ENCODE measurements at places on chromosomes 16 and 17. TPM values are rescaled to one million over a fixed set of nuclear protein-coding genes. Genes with fewer than 3 reads are reported as not detected.
A peak's percentile ranks its signal among the peaks of the same experiment; 100 is the strongest.

The SLC16A5 gene
- 7.1 TPM for total RNA-seq

The ADAD2 gene
- total RNA-seq, result not detected

The ZNF830 gene
- 9.8 TPM for total RNA-seq

The WDR45B gene
- total RNA-seq, result 38.0 TPM

The KCNG4 gene
- total RNA-seq, result not detected

The TRPV3 gene
- total RNA-seq, result 0.84 TPM

The NTN1 gene
- 24.5 TPM for total RNA-seq

The ZC3H7A gene
- total RNA-seq, result 22.6 TPM

The MYH2 gene
- not detected for total RNA-seq

The PIMREG gene
- 0.60 TPM for total RNA-seq

The C17orf100 gene
- 0.92 TPM for total RNA-seq

GRCh38 chr17:29760279-29761039 lies 137.7 kb upstream of the CORO6 start:
- no peak for DNase-seq

DNA sequence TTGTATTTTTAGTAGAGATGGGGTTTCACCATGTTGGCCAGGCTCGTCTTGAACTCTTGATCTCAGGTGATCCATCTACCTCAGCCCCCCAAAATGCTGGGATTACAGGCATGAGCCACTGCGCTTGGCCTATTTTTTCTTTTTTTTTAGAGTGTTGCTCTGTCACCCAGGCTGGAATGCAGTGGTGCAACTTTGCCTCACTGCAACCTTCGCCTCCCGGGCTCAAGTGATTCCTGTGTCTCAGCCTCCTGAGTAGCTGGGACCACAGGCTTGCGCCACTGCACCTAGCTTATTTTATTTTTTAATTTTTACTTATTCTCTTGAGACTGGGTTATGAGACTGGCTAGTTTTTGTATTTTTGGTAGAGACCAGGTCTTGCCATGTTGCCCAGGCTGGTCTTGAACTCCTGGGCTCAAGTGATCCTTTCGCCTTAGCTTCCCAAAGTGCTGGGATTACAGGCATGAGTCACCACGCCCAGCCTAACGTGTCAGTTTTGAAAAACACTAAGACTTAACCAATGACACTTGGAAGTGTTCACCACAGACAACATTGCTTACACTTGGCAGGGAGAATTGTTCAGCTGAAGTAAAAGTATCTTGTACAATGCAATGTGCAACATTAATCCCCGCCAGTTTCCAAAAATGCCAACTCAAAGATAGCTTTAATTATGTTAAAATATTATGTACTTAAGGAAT lies 26.9 kb downstream of the ATAD5 start:
- no peak for DNase-seq

DNA sequence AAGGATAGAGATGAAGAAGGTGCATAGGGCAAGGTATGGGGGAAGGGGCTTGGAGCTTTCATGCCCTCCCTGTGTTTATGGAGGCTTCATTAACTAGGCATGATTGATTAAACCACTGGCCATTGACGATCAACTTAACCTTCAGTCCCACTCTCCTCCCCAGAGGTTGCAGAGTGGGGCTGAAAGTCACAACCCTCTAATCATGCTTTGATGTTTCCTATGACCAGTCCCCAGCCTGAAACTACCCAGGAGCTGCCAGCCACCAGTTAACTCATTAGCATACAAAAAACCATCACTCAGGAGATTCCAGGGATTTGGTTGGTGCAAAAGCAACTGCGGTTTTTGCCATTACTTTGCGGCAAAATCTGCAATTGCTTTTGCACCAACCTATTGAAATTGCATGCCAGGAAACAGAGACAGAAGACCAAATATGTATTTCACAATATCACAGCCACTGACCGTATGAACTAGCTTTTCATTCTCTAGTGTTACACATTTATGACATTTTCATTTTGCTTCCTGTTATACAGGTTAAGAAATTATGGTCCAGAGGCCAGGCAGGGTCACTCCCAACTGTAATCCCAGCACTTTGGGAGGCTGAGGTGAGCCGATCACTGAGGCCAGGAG lies 5.4 kb downstream of the GFOD2 start:
- no peak for DNase-seq

DNA sequence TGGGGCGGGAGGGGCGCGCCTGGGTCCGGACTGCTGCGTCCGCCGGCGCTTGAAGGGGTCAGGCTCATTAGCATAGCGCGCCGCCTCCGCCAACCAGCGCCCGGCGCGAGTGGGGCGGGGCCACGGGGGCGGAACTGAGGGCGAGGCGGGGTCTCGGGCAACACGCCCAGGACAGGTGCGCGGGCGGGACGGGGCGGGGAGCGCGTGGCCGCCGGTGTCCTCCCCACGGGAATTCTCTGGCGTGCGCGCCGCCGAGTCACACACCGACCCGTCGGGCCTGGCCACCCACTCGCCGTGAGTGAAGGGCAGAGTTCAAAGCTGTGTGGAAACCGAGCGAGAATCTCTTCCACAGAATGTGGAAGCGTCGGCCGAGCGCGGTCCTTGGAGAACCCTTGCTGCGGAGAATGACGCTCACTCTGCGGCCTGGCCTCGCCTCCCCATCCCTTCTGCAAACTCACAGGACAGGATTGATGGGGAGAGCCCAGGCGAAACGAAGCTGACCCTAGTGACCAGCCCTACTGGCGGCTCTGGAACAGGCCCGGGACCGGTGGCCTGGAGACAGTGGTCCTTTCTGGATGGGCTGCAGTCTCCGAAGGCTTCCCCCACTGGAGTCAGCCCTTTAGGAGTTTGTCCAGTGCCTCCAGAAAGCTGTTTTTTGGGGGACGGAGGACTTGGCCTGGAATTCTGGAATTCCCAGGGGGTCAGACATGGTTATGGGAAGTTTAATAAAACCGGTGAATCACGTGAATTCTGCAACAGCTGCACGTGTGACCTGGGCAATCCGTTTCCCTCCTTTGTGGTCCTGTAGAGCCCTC lies at the start of gene SNAI3:
SNAI3 (minus strand) TSS at position 69 of the 815 bp plus-strand sequence. CDS start 101 bp downstream, outside the sequence.
- peak; percentile 94 for DNase-seq

DNA sequence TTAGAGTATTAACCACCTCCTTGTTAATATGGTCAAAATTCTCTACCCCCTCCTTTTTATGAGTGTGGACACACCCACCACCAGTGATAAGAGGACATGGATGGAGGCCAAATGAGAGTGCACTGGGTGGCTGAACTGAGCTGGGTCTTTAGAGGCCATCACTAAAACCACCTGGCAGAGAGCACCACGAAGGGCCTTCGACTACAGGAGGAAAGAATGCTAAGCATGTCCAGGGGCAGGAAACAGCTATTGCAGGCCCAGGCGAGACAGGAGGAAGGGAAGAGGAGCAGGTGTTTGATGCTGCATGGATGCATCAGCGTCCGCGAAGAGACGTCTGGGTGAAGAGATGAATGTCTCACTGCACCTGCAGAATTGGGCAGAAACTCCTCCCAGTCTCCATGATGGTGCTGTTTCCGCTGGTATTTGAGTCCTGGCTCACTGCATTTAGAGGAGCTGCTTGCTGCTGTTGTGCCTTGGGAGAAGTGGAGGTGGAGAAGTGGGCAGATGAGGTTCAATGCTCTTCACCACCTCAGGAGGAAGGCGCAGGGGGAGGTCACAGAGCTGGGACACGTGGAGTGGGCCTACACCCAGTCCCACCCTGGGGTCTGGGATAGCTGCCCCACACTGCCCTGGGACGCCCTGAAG lies 33.2 kb downstream of the SPHK1 start:
- no peak for DNase-seq

- DNase-seq, result no peak
Observed at GRCh38 chr16:19382887-19383816, 34.5 kb upstream of the TMC5 start.

DNA sequence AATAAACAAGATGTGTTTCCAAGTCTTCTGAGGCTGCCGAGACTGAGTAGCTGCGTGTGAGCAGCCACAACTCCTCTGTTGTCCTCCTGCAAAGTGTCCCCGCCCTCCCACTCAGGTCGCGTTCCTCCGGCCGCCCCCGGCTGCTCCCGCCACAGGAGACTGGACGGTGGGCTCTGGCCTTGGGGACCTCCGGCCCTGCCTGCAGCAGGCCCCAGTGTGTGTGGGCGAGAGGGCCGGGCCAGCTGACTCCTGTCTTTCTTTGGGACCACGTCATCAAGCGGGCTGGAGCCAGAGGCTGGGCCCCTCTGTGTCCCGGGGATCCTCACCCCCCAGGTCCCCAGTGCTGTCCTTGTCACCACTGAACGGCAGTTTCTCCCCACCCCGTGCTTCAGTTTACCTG lies 175.3 kb downstream of the NPIPB11 start:
- no peak for DNase-seq

GRCh38 chr16:79390481-79391051 lies 210.0 kb downstream of the MAF start:
- DNase-seq, result no peak

DNA sequence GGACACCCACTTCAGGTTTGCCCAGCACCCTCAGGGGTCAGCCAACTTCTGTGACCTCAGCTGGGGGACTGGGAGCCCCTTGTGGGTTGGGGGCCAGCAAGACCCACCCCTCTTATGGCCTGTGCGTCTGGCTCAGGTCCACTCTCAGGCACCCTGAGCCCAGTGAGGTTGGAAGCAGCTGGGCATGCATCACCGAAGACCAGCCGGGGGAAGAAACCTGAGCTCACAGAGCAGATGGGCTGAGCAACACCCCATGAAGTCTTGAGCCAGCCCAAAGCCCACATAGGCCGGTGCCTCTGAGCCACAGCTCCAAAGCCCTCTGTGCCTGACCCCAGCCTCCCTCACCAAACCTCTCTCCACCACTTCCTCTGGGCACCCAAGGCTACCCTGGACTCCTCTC lies 166.7 kb downstream of the RBFOX3 start:
- DNase-seq, result peak; percentile 6

GRCh38 chr16:82379551-82379950 lies 209.5 kb upstream of the MPHOSPH6 start:
- DNase-seq, result no peak

- no peak for DNase-seq
Observed at GRCh38 chr16:16067127-16067526, 117.7 kb downstream of the ABCC1 start.

- no peak for DNase-seq
Observed at GRCh38 chr17:40369923-40370322, 5.4 kb upstream of the GJD3 start.

DNA sequence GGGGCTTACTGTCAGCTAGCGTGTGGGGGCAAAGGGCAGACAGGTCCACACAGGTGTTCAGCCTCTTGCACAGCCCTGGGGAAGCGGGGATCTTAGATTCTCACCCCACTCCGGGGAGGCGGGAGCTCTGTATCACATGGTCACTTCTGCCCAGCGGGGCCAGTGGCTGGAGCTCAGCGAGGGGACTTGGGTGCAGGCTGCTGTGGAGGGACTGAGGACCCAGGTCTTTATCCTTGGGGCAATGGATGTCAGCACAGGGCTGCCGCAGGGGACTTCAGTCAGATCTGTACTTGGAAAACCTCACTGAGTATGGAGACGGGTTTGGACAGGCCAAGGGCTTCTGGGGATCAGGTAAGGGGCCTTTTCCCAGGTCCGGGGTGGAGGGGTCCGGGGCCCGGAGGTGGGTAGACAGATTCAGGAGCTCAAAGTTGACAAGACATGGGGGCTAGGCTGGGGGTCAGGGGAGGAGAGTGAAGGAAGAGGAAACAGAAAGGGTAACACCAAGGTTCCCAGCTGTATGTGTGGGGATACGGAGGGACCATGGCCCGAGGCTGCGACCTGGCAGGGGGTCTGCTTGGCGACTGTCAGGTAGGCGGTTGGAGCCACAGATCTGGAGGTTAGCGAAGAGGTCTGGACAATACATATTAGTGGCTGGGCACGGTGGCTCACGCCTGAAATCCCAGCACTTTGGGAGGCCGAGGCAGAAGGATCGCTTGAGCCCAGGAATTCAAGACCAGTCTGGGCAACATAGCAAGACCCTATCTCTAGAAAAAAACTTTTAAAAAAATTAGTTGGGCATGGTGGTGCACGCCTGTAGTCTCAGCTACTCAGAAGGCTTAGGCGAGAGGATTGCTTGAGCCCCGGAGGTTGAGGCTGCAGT lies 15.1 kb upstream of the BAIAP2 start:
- no peak for DNase-seq

DNA sequence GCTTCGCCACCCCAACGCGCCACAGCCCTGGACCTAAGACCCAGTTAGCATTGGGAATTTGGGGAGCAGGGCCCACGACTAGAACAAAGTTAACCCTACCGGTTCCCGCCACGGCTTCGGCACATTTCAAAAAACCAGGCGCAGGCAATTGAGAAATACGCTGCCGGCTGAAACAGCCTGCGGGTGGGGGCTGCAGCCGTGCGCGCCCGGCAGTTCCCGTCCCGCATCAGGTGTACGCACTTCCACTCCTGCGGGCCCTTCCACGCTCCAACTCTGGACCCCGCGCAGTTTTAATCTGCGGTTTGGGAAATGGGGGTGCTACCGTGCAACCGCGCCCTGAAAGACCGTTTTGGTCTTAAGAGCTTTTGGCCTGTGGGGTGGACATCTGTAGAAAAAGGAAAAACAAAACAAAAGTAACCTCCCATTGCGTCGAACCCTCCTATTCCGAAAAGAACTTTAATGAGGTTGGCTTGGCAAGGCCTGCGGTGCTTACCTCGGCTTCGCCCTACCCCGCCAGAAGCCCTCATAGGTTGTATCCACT lies 7.1 kb downstream of the IRX5 start:
- DNase-seq, result no peak

- DNase-seq, result no peak
Observed at GRCh38 chr17:39946551-39947330, 16.1 kb upstream of the GSDMA start.

DNA sequence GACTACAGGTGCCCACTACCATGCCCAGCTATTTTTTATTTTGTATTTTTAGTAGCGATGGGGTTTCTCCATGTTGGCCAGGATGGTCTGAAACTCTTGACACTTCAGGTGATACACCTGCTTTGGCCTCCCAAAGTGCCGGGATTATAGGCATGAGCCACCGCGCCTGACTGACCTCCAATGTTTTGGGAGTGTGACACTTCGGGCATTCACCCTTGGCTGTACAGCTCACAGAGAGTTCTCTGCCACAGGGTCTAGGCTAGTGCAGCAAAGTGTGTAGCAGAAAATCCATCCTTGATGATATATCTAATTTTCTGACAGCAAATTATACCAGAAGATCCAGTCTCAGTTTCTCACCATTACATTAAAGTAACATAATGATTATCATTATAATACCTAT lies 14.1 kb downstream of the FAM20A start:
- no peak for DNase-seq

- no peak for DNase-seq
Observed at GRCh38 chr17:9519583-9520272, 55.9 kb downstream of the STX8 start.

DNA sequence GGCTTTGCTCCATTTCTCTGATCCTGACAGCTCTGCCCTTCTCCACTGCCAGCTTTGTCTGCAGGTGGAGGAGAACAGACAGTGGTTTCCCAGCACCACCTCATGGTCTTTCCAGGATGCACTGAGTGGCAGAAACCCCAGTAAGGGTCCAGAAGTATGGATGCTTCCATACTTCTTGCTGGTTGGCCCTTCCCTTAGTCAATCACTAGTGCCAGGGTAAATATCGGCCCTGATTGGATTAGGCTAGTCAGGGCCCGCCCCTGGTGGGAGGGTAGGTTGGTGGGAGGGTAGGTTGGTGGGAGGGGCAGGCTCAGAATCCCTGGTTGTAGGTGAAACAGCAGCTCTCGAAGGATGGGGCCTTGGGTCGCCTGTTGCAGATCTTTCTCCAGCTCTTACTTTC lies 10.2 kb downstream of the RNF213 start:
- no peak for DNase-seq
